ENCODE measurements at places on chromosomes 4 and X. TPM values are rescaled to one million over a fixed set of nuclear protein-coding genes. Genes with fewer than 3 reads are reported as not detected.

Gene ERVMER34-1
- 3.7 TPM for total RNA-seq

GRCh38 chrX:51496501-51497291 lies at the start of gene NUDT11:
NUDT11 (minus strand) TSS chrX:51496592; CDS start chrX:51496444, 148 bp downstream.
- peak; percentile 54 for DNase-seq

Gene NAP1L2
- 1.1 TPM for total RNA-seq

Gene GASK1B
- 29.1 TPM for total RNA-seq

DNA sequence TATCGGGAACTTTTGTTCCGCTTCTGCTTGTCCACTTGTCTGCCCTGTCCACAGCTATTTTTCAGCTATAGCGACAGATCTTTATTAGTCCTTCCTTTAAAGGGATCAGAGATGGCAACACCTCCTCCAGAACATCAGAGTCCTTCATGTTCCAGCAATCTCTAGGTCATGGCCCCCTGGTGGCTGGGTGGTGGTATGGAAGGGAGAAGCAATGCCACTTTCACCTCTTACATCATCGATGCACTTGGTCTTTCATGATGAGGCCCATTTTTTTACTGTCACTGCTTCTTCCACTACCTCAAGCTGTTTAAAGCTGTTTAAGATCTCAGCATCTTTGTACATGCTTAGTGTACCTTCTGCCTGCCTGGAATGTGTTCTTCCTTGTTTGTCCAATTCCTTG lies 106.7 kb downstream of the ARHGAP6 start:
- DNase-seq, result no peak

GRCh38 chr4:57094832-57095223 lies 15.4 kb downstream of the IGFBP7 start:
- no peak for DNase-seq
